Activated CD8-positive, alpha-beta memory T cell treated with anti-CD3 and anti-CD28 coated beads for 36 hours (primary cell): ENCODE measurements at places on chromosomes 7 and 10. TPM values are rescaled to one million over a fixed set of nuclear protein-coding genes. Genes with fewer than 3 reads are reported as not detected.

PPIF gene
- total RNA-seq, result 185 TPM

MET gene
- 2.4 TPM for total RNA-seq

CHST15 gene
- not detected for total RNA-seq

AZGP1 gene
- total RNA-seq, result not detected

TSPAN14 gene
- 43.7 TPM for total RNA-seq

BMPER gene
- not detected for total RNA-seq

NPY4R2 gene
- not detected for total RNA-seq

ENTPD1 gene
- 8.5 TPM for total RNA-seq

GNGT1 gene
- not detected for total RNA-seq

PRKG1 gene
- not detected for total RNA-seq

NCF1 gene
- 0.31 TPM for total RNA-seq

FGFR2 gene
- total RNA-seq, result not detected

MCM10 gene
- total RNA-seq, result 90.9 TPM

CPA4 gene
- not detected for total RNA-seq

KLHL7 gene
- total RNA-seq, result 19.5 TPM

GNA12 gene
- total RNA-seq, result 19.1 TPM

PTPRZ1 gene
- not detected for total RNA-seq

NUTM2B gene
- total RNA-seq, result 0.92 TPM

CRYGN gene
- total RNA-seq, result not detected

NME8 gene
- not detected for total RNA-seq

SPDYE6 gene
- total RNA-seq, result not detected

GRM3 gene
- total RNA-seq, result not detected

PRKCQ gene
- 44.8 TPM for total RNA-seq

HYAL4 gene
- not detected for total RNA-seq

HOXA9 gene
- not detected for total RNA-seq

SNX13 gene
- 24.1 TPM for total RNA-seq

PDK4 gene
- total RNA-seq, result not detected

OR2A42 gene
- not detected for total RNA-seq

ICA1 gene
- 1.3 TPM for total RNA-seq

LDB3 gene
- 0.04 TPM for total RNA-seq

IDI2 gene
- total RNA-seq, result not detected

KAZALD1 gene
- total RNA-seq, result 0.21 TPM

HABP2 gene
- total RNA-seq, result not detected

MNX1 gene
- total RNA-seq, result not detected

PARG gene
- 36.5 TPM for total RNA-seq

SEMA3C gene
- total RNA-seq, result not detected

CALML5 gene
- total RNA-seq, result not detected

ABCB1 gene
- 16.0 TPM for total RNA-seq

RET gene
- total RNA-seq, result 0.04 TPM

UTF1 gene
- total RNA-seq, result not detected

KDM7A gene
- 6.8 TPM for total RNA-seq

PGAM2 gene
- total RNA-seq, result not detected
